ENCODE measurements at places on chromosomes 5 and 9.

GRCh38 chr5:36536616-36537005 is 69.8 kb upstream of the SLC1A3 start:
- DNase-seq = no peak

DNA sequence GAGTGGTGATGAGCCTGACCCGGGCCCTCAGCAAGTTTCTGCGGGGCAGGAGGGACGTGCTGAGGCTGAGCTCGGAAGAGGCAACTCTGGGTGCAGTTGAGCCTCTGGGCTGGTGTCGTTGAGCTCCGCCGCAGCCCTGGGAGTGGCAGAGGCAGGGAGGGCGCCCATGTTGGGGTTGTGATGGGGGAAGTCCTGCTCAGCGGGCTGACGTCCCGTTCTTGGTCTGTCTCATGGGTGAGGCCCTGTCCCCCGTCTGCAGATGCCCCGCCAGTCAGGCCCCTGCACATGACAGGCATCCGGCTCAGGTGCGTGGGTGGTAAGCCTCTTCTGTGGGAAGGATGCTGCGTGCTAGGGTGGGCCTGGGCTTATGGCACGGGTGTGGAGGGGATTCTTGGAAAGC is 64.3 kb downstream of the RXRA start:
- DNase-seq = peak; percentile 52

DNA sequence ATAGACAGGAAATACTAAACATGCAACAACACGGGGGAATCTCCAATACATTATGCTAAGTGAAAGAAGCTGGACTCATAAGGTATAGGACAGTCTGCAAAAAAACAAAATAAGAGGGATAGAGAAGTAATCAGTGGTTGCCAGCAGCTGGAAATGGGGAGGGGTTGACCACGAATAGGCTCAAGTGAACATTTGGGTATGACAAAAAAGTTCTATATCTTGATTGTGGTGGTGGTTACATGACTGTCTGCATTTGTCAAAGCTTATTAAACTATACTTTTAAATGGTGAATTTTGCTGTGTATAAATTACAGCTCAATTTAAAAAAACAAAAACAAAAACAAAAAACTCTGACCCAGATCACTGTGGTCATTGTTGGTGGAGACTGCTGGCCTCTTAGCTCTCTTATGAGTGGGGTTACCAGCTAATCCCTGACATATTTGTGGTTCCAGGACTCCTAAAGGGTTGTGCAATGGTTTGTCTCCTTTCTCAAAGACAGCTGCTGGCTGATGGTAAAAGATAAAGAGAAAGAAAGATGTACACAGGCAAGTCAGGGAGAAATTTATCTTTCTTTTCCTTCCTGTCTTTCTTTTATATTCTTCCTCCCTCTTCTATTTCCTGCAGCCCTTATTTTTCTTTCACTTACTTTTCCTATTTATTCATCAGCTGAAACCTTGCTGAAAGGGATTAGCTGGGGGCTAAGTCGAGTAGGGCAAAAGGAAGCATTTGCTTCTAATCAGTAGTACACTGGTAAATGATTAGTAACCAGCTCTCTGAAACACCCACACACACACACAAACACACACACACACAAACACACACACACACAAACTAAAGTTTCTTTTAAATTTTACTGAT is 42.6 kb upstream of the APC start:
- DNase-seq = no peak

DNA sequence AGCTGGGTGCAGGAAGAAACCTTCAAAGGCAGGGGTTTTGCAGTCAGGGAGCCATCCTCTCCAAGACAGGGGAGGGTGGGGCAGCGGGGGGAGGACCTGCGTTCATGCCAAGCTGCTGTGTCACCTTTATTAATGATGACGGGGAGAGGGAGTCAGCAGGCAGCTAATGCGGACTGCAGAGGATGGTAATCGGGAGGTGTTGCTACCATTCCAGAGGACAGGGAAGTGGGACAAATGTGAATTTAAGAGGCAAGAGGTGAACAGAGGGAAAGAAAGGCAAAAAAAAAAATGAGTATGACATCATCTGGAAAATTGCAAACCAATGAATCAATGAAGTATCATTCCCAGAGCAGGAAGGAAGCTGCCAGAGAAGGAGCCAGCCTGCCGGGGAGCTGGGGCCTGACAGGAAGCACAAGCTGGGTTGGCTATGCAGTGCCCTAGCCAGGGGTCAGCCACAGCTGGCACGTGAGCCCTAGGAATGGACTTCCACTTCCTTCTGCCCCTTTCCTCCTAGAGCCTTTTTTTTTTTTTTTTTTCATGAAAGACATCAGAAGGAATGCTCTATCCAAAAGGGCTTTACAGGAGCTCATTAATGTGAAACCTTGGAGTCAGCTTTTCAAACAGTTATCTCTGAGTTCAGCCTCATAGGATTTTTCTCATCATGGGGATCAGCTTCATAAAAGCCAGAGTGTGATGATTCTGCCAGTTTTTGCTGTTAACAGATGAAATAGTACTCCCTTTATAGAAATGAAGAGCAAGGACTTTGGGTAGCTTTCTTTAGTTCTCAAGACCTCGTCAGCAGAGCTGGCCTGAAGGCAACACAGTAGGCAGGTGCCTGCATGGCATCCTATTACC is 9.2 kb downstream of the INSYN2B start:
- DNase-seq = no peak

- DNase-seq = no peak
Measured at GRCh38 chr5:172760136-172760535, 10.9 kb downstream of the DUSP1 start.
